ENCODE measurements at places on chromosomes 2 and 18.

DNA sequence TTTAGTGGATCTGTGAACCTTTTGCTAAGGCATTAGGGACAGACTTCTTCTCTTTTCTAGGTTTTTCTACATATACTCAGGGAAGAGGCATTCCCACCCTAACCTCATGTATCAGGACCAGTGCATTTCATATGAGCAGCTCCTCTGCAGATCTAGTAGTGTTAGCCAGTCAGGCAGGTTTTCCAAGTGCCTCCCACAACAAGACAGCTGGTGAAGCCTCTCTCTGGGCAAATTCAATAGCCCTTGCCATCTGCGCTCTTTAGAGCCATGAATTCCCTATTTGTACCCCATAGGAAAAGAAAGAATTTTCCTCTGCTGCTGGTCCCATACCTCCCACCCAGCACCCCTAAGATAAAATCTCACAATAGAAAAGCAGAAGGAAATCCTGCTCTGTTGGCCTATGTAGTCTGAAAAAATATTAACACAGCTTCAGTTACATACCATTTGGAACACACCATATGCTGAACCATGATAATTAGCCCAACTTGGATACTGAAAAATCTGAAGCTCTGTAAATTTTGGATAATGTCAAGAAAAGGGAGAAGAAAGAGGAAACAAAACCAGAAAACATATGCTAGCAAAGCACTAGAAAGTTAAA, 1354.6 kb upstream of the NRXN1 start:
- DNase-seq = no peak

DNA sequence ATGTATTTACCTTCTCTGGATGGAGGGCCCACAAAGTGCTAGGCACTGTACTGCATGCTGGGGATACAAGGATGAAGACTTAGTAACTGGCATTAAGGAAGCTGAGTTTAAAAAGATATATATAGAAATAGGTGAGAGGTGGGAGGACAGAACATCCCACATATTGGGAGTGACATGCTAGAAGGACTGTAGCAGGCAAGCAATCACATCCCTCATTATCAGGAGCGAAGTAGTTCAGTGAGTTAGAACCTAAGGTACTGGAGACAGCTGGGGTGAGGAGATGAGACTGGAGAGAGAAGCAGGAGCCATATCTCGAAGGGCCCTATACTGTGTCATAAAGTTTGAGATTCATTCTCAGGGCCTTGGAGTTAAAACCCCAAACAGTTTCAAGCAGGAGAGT, 10.9 kb upstream of the OSBPL1A start:
- DNase-seq = no peak

DNA sequence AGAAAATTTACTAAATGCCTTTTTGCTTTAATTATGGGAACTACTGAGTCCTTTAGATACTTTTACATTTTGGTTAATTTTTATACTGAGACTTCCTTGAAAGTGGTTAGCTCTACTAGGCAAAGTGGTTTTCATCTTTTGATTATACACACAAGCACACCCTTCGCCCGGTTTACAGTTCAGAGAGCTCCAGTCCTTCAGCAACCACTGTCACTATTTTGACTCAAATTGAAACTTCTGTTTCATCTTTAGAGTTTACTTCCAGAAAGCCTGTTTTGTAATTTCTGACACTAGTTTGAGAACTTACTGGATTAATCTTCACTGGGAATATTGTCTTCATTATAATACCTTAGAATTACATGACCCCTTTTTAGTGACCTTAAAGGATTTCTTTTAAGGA, 140.3 kb upstream of the FOSL2 start:
- no peak for DNase-seq

GRCh38 chr18:72174972-72175649, 369.0 kb downstream of the CBLN2 start:
- DNase-seq = no peak

DNA sequence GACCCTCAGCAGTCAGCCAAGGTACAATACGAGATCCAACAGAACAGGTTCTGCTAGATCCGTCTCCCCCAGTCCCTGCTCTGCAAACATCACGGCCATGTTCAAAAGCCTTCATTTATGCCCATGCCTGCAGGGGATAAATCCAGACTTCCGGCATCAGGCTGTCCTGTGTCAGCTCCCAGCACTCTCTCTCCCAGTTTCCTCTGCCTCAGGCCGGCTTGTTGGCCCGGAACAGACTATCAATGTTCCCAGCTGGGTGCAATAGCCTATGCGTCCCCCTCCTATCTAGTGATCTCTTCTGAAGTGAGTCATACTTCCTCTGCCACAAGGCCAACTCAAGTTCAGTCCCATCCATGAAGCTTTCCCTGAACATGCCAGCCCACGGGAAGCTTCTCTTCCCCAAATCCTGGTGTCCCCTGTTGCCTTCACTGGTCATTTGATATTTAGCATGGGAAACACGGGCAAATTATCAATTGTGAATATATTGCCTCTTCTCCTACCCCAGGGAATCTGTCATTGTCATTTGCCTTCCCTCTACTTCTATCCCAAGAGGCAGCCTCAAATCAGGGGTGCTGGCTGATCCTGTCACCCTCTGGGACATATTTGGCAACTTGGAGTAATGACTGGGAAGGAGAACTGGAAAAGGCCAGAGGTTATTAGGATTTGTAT, 51.1 kb downstream of the CAPN13 start:
- DNase-seq = no peak

DNA sequence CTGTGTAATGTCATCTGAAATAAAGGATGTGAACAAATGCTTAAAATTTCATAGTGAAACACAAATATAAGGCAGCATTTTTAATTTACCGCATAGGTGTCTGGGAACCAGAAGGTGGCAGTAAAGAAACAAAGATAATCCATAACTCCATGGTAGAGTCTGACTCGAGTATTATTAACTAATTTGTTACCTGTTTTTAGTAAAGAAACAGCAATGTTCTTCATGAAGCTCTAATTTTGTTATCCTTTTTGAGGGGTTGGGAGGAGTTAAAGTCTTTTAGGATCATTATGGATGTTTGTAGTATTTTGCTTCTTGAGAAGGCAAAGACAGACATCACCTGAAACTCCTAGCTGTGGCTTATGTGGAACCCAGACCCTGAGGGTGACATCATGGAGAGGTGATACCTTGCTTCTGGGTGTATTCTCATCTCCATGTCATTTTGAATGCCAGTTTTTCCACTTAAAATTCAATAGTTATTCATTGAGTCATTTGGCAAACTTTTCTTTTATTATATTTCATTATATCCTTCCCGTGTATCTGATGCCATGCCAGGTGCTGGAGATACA, 286.2 kb upstream of the EPAS1 start:
- DNase-seq = no peak

- DNase-seq = no peak
Measured at GRCh38 chr2:211259831-211260476, 703.6 kb downstream of the CPS1 start.

- DNase-seq = no peak
Measured at GRCh38 chr2:20939931-20940795, 103.7 kb downstream of the APOB start.

- DNase-seq = no peak
Measured at GRCh38 chr2:165114346-165114939, 89.4 kb downstream of the SCN3A start.

- no peak for DNase-seq
Measured at GRCh38 chr2:238912228-238912915, 64.5 kb downstream of the TWIST2 start.

- DNase-seq = no peak
Measured at GRCh38 chr2:45812011-45812500, 160.6 kb downstream of the PRKCE start.

DNA sequence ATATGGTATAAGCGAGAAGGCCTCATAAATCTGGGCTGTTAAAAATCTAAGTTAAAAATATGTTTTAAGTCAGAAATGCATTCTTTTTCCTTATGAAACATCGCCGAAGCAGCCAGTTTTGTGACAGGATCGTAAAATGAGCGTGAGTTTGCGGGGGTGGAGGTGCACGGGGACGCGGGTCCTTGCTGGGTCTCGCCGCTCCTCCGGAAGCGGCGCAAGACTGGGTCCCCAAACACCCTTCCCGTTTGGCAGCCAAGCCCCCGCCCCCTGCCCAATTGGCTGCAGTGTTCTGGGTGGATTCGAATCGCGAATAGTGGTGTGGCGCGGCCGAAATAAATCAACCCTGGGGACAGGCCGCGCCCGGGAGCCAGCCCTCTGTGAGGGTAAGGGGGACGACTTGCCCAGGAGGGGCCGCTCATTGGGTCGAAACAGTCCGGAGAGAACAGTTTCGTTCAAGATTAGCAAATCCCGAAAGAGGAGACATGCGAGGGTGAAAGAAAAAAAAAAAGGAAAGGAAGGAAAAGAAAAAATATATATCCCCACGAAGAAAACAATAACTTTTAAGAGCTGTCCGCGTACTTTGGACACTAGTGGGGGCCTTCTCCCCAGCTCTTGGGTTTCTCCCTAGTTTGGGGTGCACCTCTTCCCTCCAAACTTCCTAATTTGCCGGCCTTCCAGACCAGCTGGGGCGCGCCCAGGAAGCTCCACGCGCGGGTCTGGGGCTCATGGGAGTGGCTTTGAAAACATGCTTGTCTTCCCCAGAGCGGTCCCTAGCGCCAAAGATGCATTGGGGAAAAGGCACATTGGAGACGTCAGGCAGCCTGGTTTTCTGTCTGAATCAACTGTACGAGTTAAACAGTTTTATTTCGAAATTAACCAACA, 3.1 kb upstream of the GATA6 start:
- peak; percentile 67 for DNase-seq

DNA sequence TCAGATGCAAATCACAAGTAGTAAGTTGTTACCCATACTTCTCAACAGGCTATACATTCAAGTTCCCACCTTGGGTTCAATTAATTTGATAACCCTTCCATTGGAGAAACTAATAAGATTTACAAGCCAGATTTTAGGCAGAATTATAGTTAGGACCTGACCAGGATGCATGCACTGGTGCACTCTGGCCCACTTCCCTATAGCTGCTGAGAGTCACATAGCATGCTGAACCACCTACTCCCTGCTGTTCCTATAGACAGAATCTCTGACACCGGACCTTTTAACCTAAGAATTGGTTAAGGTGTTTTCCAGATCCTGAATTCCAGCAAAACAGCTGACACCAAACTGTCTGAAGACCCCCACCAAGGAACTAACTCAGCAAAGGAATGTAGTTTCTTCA, 26.2 kb downstream of the FAM210A start:
- DNase-seq = no peak

DNA sequence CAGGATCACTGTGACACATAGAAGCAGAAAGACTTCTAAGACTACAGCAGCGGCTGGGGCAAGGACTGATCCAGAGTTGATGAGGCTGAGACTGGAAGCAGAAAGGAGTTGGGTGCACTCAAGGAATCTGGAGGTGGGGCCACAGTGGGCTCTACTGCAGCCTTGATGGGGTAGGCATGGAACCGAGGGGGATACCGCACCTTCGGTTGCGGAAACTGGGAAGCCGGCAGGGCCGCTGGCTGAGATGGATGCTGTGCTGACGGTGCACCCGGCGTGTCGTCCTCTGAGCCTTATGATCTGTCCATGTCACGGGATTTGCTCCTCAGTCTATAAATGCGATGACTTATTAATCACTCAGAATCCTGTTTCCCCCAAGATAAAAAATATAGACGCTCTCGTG, 473.5 kb upstream of the MYT1L start:
- no peak for DNase-seq

DNA sequence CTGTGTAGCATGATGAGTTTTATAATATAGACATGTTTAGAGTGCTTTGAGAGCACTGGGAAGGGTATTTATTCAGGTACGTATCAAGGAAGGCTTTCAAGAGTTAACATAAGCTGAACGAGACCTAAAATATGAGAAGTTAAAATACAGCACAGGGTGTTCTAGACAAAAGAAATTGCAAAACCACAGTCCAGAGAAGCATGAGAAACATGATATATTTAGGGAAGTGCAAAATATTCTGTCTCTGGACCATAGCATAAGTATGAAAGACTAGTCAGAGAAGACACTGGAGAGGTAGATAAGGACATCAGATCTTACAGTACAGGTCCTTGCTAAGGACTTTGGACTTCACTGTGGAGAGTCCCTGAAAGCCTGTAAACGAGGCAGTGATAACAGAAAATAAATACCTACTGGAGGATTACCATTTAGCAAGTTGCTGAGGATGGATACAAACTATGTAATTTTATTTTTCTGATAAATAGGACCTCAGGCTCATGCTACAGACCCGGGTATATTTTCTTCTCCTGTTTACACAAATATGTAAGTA, 43.7 kb downstream of the FSIP2 start:
- DNase-seq = no peak

- no peak for DNase-seq
Measured at GRCh38 chr2:170002096-170002495, 174.8 kb downstream of the UBR3 start.

- DNase-seq = no peak
Measured at GRCh38 chr2:176589825-176590440, 320.7 kb downstream of the MTX2 start.

- no peak for DNase-seq
Measured at GRCh38 chr2:100075532-100075931, 66.9 kb downstream of the AFF3 start.

GRCh38 chr2:171625006-171625405, 62.3 kb upstream of the DYNC1I2 start:
- no peak for DNase-seq

DNA sequence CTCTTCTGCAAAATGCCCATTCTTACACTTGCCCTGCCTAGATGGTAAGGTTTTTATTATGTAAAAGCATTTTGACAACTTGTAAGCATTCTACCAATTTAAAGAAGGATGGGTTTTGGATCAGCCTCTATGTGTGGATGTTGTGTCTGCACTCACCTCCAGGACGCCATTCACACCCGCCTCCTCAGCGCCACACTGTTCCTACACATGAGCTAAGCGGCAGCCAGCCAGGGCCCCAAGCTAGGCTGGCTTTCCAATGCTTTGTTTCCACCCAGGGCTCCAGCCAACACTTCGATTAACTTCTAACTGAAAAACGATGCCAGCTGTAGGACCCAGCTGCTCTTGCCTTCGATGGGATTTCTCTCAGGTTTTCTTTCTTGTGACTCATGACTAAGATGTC, 73.3 kb upstream of the FZD7 start:
- no peak for DNase-seq

GRCh38 chr2:241741016-241741415, 6.6 kb downstream of the D2HGDH start:
- DNase-seq = no peak

GRCh38 chr2:120700659-120701058, 35.0 kb upstream of the GLI2 start:
- no peak for DNase-seq

- no peak for DNase-seq
Measured at GRCh38 chr2:176063958-176064357, 19.8 kb downstream of the EVX2 start.

DNA sequence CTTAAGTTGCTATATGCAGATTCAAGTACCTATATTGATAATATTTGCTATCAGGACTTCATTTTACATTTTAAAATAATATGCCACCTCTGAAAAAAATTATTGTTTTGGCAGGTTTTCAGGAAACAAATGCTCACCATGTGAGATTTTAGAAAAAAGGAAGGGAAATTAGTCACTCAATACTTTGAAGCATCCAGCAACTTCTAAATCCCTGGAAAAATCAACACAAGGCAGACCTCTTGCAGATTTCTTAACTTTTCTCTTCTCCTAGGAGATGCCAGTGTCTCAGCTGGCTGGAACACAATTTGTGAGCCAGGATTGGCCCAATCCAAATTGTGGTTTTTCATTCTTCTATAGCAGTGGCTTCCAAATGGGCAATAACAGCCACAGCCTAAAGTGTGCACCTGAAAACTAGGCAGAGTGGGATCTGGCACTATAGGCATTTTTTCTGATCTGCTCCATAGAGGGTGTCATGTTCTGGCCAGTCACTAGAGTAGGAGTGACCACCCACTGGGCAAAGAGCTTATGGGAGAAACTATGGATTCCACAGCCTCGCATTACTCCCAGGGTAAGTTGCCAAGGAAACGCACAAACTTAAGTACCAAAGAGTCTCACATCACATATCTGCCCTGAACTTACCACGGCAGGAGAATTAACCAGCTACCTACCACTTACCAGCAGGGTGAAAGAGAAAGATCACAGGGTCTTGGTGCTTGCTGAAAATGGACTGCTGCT, 28.1 kb upstream of the THOC1 start:
- DNase-seq = peak; percentile 51

All from right forelimb (tissue), 1 donor.